ENCODE measurements at places on chromosomes 2 and 18. TPM values are rescaled to one million over a fixed set of nuclear protein-coding genes. Genes with fewer than 3 reads are reported as not detected.

DNA sequence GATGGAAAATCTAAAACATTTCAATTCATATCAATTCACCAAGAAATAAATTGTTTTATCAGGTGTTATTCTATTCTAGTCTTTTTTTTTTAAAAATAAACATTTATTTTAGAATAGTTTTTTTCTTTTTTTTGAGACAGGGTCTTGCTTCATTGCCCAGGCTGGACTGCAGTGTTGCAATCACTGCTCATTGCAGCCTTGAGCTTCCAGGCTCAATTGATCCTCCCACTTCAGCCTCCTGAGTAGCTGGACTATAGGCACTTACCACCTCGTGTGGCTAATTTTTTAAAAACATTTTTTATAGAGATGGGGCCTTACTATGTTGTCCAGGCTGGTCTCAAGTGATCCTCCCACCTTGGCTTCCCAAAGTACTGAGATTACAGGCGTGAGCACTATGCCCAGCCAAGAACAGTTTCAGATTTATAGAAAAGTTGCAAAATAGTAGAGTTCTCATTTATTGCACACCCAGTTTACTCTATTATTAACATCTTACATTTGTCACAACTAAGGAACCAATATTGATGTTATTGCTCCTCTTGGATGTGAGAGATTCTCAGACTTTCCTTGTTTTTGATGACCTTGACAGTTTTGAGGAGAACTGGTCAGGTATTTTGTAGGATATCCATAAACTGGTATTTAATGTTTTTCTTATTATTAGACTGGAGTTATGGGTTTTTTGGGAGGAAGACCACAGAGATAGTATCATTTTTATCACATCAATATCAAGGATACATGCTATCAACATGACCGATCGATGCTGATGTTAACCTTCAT lies 29.9 kb downstream of the PDE6D start:
- H3K27ac ChIP-seq: no peak overlapping the region
- no peak overlapping the region for H3K4me3 ChIP-seq
- H3K27me3 ChIP-seq: no peaks in the 10 kb centered on the region
- no peaks in the 10 kb centered on the region for H3K4me1 ChIP-seq
- no peaks in the 10 kb centered on the region for H3K36me3 ChIP-seq

Gene FOXD4L1
- total RNA-seq: 0.48 TPM

GRCh38 chr2:88753833-88754584 lies 62.5 kb downstream of the RPIA start:
- peaks cover 24% of the 10 kb centered on the region for H3K36me3 ChIP-seq
- no peak overlapping the region for H3K27ac ChIP-seq
- DNase-seq: no peak
- H3K27me3 ChIP-seq: no peaks in the 10 kb centered on the region
- H3K4me3 ChIP-seq: no peak overlapping the region

GRCh38 chr2:106107509-106108131 lies 86.5 kb downstream of the UXS1 start:
- no peak overlapping the region for H3K4me3 ChIP-seq
- no peak overlapping the region for H3K27ac ChIP-seq
- no peak for DNase-seq
- no peaks in the 10 kb centered on the region for H3K27me3 ChIP-seq

Gene PSME4
- 63.9 TPM for total RNA-seq

- H3K27me3 ChIP-seq: peaks cover 9% of the 10 kb centered on the region
- peak; percentile 34 for DNase-seq
- no peak overlapping the region for H3K4me3 ChIP-seq
Observed at GRCh38 chr18:48475635-48476549, 62.9 kb upstream of the CTIF start.

DNA sequence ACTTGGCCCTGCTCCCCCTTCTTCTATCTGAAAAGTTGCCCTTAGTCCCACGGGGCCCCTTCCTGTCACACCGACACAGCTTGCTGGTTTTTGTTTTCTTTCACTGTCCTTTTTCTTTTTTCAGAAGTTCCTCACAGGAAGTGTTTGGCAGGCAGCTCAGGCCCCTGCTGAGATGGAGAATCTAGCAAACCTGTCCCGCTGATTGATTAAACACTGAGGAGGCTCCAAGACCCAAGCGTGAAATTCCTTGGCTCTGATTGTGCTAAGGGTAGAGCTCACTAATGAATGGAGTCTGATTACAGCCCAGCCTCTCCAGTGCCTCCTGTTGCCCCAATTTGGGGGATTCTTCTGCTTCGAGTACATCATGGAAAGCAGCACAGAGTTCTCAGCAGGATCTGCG lies 365.9 kb upstream of the MEX3C start:
- no peak overlapping the region for H3K27ac ChIP-seq
- H3K4me3 ChIP-seq: no peak overlapping the region
- no peak for DNase-seq
- no peaks in the 10 kb centered on the region for H3K4me1 ChIP-seq
- H3K27me3 ChIP-seq: peaks cover 9% of the 10 kb centered on the region

GRCh38 chr18:24395049-24395795 lies 2.4 kb downstream of the OSBPL1A start:
- H3K4me1 ChIP-seq: peaks cover 4% of the 10 kb centered on the region
- no peak overlapping the region for H3K27ac ChIP-seq
- H3K36me3 ChIP-seq: no peaks in the 10 kb centered on the region
- no peak overlapping the region for H3K4me3 ChIP-seq

DNA sequence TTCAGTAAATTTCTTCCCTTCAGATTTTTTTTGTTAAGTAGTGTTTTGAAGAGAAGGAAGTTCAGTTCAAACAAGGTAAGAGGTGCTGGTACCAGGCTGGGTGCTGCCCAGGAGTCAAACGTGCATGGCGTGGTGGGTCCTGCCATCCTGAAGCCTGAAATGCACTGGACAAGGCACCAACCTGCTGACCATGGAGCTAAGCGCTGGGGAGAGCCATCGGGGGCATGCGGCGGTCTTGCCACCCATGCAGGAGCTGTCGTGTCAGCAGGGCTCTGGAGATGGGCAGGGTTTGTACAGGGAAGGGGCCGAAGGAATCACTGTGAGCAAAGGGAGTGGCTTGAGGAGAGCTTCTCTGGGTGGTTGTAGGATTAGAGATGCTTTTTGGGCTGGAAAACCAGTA lies 126.6 kb downstream of the GBX2 start:
- H3K27ac ChIP-seq: no peak overlapping the region
- H3K36me3 ChIP-seq: peaks cover 17% of the 10 kb centered on the region
- no peak for DNase-seq
- H3K4me1 ChIP-seq: no peaks in the 10 kb centered on the region

DNA sequence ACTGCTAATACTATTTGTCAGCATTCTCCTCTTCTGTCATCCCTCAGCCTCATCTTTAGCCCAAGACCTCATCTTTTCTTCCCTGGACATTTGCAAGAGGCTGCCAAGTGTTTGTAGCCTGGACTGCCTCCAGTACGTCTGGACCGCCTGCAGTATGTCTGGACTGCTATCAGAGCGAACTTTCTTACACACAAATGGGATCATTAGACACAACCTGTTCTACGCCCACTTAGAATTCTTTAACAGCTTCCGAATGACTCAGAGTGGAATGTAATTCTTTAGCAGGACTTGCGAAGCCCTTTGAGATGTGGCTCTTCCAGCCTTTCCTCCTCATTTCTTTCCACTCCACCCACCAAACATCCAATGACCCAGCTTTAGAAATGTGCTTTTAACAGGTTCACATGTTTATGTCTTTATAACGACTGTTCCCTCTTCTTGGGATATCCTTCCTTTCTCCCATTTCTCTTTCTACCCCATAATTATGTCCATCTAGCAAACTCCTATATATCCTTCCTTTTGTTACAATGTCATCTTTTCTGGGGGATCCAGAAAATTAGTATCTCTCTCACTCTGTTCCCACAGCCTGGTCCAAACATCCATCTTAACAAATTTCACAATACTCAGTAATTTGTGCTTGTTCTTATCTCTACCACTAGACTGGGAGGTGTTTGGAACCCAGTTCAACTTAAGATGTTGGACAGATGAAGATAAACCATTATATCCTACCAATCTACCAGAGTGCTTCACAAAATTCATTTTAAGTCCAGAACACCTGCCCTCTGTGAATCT lies 171.3 kb upstream of the PGAP1 start:
- H3K4me3 ChIP-seq: no peak overlapping the region
- DNase-seq: no peak
- H3K27me3 ChIP-seq: no peaks in the 10 kb centered on the region
- no peaks in the 10 kb centered on the region for H3K36me3 ChIP-seq

DNA sequence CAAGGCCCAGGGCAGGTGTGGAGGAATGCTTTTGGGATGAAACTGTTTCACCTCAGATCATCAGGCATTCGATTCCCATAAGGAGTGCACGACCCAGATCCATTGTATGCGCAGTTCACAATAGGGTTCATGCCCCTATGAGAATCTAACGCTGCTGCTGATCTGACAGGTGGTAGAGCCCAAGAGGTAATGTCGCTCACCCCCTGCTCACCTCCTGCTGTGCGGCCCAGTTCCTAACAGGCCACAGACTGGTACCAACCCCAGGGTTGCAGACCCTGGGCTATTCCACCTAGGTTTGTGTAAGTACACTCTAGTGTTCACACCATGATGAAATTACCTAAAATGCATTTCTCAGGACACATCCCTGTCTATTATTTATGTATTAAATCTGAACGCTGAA lies 72.5 kb downstream of the COPS8 start:
- peaks cover 20% of the 10 kb centered on the region for H3K27me3 ChIP-seq
- no peak overlapping the region for H3K4me3 ChIP-seq
- no peak overlapping the region for H3K27ac ChIP-seq
- no peaks in the 10 kb centered on the region for H3K4me1 ChIP-seq
- DNase-seq: no peak
- H3K36me3 ChIP-seq: no peaks in the 10 kb centered on the region

Gene NTSR2
- total RNA-seq: not detected

Gene CLEC4F
- not detected for total RNA-seq

Gene SLC14A1
- total RNA-seq: 0.50 TPM

DNA sequence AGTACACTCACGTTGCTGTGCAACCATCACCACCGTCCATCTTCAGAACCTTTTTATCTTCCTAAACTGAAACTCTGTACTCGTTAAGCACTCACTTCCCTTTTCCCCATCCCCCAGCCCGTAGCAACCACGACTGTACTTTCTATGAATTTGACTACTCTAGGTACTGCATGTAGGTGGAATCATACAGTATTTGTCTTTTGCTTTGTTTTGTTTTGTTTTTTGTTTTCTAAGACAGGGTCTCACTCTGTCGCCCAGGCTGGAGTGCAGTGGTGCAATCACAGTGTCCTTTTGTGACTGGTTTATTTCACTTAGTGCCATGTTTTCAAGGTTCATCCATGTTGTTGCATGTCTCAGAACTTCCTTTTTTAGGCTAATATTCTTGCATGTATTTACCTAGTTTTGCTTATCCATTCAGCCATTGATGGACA lies 7.0 kb upstream of the TYMS start:
- no peak overlapping the region for H3K27ac ChIP-seq
- no peak for DNase-seq
- H3K27me3 ChIP-seq: no peaks in the 10 kb centered on the region
- no peak overlapping the region for H3K4me3 ChIP-seq

DNA sequence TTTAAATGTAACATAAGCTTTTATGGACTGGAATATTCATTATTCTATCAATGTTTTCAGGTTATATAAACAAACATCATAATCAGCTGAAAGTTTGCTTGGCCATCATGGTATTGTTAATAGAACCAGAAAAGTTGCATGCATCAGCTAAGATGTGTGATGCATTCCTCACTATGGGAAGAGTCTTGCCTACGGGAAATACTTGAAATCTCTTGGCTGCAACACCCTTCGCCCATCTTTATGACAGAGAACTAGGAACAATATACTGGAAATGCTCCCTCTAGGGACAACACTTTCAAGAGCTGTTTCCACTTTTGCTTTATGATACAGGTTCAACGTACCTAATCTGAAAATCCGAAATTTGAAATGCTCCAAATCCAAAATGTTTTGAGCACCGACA lies 1390.8 kb downstream of the DPP10 start:
- no peaks in the 10 kb centered on the region for H3K36me3 ChIP-seq
- H3K27me3 ChIP-seq: no peaks in the 10 kb centered on the region
- H3K4me1 ChIP-seq: no peaks in the 10 kb centered on the region
- DNase-seq: no peak
- H3K27ac ChIP-seq: no peak overlapping the region
- H3K4me3 ChIP-seq: no peak overlapping the region

DNA sequence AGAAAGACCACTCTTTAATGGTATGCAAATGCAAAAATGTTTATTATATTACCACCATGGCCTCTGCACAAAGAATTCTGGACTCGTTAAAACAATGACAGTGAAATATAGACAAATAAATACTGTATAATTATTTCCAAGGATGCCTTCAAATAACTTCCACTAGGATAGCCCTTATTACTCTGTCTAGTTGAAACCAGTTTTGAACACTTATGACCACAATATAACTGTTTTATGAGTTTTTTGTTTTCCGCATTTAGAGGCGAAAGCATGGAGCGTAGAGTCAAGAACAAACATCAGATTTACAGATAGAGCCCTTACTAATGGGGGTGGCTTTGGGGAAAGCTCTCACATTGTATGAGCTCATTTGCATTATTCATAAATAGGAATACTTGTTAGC lies 559.5 kb downstream of the CNTNAP5 start:
- no peak overlapping the region for H3K27ac ChIP-seq
- H3K36me3 ChIP-seq: no peaks in the 10 kb centered on the region
- DNase-seq: no peak
- peaks cover 4% of the 10 kb centered on the region for H3K4me1 ChIP-seq
- peaks cover 7% of the 10 kb centered on the region for H3K27me3 ChIP-seq
- H3K4me3 ChIP-seq: no peak overlapping the region

- no peak overlapping the region for H3K4me3 ChIP-seq
- peaks cover 17% of the 10 kb centered on the region for H3K36me3 ChIP-seq
- no peaks in the 10 kb centered on the region for H3K27me3 ChIP-seq
- DNase-seq: no peak
Observed at GRCh38 chr2:208360259-208361076, 46.1 kb upstream of the PTH2R start.

GRCh38 chr18:5424903-5425664 lies 118.7 kb downstream of the EPB41L3 start:
- no peaks in the 10 kb centered on the region for H3K27me3 ChIP-seq
- no peak for DNase-seq
- peaks cover 9% of the 10 kb centered on the region for H3K4me1 ChIP-seq
- H3K4me3 ChIP-seq: no peak overlapping the region
- no peak overlapping the region for H3K27ac ChIP-seq

- H3K27me3 ChIP-seq: no peaks in the 10 kb centered on the region
- no peak overlapping the region for H3K4me3 ChIP-seq
- H3K36me3 ChIP-seq: peaks cover 9% of the 10 kb centered on the region
- no peaks in the 10 kb centered on the region for H3K4me1 ChIP-seq
Observed at GRCh38 chr2:11569636-11570035, 35.8 kb downstream of the GREB1 start.

Gene PDE11A
- 60.5 TPM for total RNA-seq

Gene FAM161A
- 19.0 TPM for total RNA-seq
